ENCODE measurements at places on chromosomes 1 and 21.

- DNase-seq, result no peak
These were observed 4.9 kb downstream of the TRIM17 start for GRCh38 chr1:228411548-228412430.

DNA sequence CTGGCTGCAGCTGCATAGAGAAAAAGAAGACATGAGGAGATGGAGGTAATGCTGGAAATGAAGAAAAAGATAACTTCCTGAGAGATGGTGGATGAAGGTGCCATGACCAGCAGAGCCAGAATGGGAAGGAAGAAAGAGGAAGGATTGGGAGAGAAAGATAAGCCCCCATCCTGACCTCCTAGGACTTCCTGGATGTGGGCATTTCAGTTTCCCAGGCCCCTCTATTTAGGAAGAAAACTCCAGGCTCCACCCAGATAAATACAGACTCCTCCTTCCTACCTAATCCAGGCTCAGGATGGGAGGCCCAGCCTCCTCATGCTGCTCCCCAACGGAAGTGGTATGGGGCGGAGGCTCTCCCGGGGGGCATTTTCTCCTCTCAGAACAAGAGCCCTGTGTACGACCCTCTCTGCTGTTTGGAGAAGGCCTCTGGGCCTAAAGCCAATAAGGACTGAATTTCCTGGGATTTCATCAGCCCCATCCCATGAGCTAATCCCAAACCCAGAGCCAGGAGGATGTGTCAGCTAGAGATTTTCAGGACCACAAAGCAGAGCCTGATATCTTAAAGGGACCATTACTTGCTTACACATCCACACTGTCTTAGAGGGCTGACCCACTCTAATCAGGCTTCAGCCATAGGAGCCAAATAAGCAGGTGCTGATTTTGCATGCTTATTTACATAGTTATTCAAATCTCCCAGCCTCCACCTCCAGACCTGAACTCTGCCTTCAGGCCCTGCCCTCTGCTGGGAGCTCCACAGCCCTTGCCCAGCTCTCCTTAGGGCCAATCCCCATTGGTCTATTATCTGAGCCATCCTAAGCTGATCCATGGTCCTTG is 5.1 kb upstream of the ARHGEF2 start:
- DNase-seq, result no peak

GRCh38 chr1:225651376-225651871 is 1.5 kb downstream of the ENAH start:
- DNase-seq, result no peak

- peak; percentile 63 for DNase-seq
These were observed 132.9 kb upstream of the DPYD start for GRCh38 chr1:98053471-98054366.

- no peak for DNase-seq
These were observed 110.0 kb downstream of the APP start for GRCh38 chr21:26060335-26061115.

GRCh38 chr1:59063501-59063900 is 233.4 kb upstream of the FGGY start:
- DNase-seq, result no peak

- no peak for DNase-seq
These were observed 4.9 kb downstream of the OLIG2 start for GRCh38 chr21:33030633-33031032.

GRCh38 chr1:86114236-86114635 is 42.3 kb downstream of the COL24A1 start:
- DNase-seq, result no peak

- peak; percentile 33 for DNase-seq
These were observed 2.1 kb downstream of the TAF12 start for GRCh38 chr1:28640766-28641165.

DNA sequence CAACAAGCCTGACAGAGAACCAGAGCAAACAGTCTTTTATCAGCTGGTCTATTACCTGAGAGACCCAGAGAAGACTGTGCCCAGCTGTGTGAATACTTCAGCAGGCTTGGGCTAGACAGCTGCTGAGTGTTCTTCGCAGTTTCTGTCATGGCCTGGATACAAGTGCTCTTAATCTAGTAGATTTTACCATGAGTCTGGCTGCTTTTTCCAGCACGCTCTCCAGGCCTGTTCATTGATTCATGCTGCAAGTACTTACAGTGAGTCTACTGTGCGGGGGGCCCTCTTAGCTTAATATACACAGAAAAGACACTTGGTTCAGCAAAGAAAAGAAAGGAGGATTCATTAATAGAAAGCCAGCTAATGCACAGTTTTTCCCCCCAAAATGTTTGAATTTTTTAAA is 48.5 kb downstream of the RGS7 start:
- DNase-seq, result no peak

DNA sequence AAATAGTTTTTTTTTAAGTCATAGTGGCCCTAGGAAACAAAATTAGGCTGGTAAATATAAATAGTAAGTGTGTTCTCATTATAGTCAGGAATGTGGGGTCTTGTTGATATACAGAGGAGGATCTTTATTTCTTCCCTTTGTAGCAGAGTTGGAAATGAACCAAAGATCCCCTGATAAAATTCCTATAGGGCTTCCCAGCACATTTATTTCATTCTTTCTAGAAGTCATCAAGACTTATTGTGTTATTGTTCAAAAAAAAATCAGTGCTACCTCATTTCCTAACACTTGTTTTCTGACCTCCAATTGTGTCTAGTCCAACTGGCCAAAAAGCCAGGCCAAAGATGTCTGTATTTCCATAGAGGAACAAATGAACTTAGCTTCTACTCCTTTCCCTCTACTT is 7.6 kb upstream of the PLEKHO1 start:
- no peak for DNase-seq

DNA sequence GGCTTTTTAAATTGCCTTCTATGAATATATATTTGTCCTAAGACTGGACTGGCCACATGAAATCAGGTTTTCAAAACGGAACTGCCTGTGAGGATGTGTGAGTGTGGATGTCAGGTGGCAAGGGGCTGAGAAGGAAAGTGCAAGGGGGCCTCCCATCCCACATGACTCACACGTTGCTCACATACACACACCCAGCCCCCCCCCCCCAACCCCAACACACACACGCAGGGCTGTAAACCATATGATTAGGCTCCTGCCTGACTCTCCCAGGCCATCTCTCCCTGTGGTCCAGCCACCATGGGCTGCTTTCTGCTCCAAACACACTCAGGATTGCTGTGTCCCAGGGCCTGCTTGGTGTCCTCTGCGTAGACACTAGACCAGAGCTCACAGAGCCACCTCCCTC is 22.4 kb downstream of the DEGS1 start:
- DNase-seq, result no peak

- DNase-seq, result no peak
These were observed 155.5 kb downstream of the OMA1 start for GRCh38 chr1:58391056-58391455.

GRCh38 chr1:159250638-159251216 is 46.1 kb downstream of the ACKR1 start:
- no peak for DNase-seq

DNA sequence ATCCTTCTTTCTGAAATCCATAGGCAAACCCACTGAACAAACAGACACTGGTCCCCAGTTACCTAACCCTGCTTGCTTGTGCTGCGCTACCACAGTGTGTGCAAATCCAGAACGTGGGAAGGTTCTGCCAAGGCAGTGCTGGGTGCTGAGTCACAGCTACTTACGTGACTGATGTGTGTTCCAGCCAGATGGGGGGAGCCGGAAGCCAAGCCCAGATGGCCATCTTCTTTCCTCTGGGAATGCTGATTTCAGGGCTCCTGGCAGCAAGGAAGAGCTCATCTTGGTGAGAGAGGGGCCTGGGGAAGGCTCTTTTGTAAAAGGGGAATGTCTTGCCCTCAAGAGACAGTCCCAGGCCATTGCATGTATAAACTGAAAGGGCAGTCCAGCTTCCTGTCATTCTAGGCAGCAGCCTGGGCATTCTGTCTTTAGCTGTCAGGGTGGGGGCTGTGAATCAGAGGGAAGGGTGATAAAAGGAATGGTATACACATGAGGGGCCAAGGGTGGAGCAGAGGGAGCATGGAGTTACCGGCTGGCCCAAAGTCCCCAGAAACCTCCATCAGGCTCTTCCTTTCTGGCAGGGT is 54.1 kb downstream of the CD46 start:
- no peak for DNase-seq

DNA sequence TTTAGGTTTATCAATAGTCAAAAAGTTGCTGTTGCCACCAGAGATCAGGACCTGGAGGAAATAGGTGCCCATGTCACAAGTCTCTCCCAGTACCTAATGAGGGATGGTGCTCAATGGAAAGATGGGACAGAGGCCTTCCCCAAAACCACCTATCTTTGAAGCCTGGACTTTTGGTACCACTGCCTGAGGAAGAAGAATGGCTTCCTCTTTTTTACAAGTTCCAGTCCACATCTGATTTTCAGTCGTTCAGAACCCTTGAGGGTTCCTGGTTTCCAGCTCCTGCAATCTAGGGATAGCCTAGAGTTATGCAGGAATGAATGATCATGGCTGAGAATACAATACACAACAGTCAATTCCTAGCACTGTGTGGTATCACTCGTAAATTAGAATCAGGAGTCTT is 5.7 kb downstream of the CATSPERE start:
- no peak for DNase-seq

GRCh38 chr21:46255758-46256337 is 27.3 kb upstream of the LSS start:
- no peak for DNase-seq

DNA sequence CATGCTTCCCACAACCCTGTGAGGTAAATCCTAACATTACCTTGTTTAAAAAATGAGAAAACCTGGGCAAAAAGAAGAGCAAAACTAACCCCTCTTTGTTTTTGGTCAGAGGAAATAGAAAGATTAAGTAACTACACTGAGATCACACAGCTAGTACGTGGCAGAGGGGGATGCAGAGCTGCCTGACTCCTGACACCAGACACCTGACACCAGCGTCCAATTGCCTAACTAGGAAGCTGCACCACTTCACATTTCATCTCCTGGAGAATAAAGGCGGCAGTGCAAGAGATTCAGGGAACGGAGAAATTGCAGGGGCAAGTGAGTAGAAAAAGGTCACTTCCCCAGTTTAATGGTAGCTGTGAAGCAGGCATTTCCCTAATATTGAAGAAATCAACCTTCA is 229.3 kb upstream of the PTBP2 start:
- no peak for DNase-seq

- no peak for DNase-seq
These were observed 48.5 kb upstream of the HAO2 start for GRCh38 chr1:119320100-119320499.

DNA sequence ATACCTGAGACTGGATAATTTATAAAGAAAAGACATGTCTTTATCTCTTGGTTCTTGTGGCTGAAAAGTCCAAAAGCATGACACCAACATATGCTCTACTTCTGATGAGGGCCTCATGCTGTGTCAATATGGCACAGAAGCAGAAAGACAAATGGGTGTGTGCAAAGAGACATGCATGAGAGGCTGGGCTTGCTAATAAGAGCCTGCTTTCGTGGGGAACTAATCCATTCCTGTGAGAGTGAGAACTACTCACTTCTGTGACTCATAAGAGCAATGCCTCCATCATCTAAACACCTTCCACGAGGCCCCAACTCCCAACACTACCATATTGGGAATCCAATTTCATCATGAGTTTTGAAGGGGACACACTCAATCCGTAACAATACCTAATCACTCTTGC is 340.0 kb upstream of the DUSP10 start:
- no peak for DNase-seq
